ENCODE measurements at places on chromosomes 5 and 9.

DNA sequence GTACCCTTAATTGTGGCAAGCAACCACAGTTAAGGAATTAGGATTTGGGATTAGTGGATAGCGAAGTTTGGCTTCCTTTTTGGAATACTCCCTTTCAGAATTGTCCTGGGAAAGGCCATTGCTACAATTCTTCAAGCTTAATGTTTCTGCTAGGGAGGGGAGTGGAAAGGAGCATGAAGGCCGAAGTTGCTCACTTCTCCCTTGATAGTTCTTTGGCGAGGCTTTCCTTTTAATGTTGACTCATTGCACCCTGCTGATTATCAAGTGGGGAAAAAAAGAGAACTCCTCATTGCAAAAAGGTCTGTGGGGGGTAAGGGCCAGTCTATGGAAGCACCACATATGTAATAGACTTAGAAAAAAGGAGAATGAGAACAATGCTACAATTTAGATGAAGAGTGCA lies 30.7 kb downstream of the GRIN3A start:
- no peak for DNase-seq

DNA sequence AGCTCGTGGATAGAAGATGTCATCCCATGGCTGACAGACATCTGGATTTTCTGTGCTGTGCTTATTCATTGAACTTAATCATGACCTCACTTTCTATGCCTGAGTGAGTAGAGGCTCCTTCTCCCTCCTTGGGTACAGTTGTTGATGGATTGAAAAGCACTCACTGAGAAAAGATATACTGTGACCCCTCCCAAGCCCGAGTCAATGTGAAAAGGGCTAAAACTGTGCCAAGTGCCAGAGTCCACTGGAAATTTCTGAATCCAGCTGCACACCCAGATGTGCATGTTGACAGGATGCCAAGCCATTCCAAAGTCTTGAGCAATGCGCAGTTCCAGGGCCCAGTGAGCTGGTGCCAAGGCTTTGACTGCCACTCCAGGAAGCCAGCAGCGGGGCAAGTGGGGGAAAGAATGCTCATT lies 473.0 kb downstream of the NTRK2 start:
- DNase-seq, result no peak

DNA sequence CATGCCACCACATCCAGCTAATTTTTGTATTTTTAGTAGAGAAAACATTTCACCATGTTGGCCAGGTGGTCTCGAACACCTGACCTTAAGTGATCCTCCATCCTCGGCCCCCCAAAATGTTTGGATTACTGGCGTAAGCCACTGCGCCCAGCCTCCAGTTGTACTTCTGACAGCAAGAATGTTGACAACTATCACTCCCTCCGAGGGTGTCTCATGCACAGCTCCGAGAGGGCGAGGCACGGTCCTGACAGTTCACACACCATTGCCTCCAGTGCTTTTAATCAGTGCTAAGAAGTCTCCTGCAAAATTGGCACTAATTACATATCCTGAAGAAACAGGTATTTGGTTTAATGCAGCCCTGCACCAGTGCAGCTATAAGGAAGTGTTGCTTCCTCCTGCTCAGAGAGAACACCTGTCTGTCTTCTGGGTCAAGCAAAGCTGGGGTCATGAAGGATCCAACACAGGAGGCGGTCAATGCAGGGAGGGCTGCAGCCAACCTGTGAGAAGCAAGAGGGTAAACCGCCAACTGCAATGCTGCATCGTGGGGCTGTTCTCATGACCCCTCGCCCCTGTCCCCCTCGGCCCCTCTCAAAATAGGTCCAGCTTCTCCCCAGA lies 184.0 kb downstream of the MED10 start:
- DNase-seq, result no peak

GRCh38 chr5:40041452-40041851 lies 616.7 kb upstream of the DAB2 start:
- no peak for DNase-seq

DNA sequence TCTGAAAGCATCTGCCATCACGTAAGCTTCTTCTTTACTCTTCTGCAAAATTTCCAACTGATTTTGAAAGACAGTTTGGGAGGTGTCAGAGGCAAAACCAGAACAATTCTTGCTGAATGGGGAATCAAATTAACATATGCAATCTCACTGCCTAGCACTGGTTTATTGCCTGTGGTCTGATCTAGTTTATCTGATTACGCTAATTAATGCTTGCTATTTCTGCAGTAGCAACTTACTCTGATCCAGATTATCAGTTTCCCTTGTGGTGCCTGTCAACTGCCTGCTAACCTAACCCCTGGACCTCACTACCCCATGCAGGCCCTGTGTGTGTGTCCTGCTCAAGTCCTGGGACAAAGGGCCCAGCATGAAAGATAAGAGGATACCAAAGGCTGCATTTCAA lies 40.3 kb downstream of the CCDC125 start:
- no peak for DNase-seq

DNA sequence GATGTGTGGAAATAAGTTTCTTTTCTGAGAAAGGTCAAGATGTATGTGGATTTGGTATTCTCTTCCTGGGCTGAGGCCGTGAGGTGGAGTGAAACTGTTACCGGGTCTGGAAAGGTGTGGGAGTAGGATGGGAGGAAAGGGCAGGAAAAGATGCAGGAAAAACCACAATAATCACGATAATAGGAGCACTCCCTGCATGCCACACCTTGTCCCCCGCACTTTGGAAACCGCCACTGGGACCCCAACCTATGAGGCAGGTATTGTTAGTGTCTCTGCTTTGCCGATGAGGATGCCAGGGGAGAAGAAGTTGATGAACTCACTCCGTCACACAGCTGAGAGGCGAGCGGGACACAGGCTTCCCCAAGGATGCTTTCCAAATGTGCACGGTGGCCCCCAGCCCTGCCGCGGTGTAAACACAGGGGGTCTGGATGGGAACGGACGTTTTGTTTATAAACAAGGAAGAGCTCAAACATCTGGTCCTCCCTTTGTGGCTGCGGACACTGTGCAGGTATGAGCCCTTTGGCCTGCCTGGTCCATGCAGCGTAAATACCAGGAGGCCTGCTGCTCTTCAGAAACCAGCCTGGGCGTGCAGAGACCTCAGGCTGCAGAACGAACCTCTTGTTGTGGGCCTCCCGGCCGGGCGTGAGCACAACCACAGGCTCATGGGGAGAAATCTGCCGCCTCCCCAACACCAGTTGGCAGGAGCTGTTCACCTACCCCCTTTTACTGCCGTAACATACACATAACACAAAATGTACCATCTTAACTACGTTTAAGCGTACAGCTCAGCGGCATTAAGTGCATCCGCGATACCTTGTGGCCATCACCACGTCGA lies 126.7 kb downstream of the COL23A1 start:
- no peak for DNase-seq

DNA sequence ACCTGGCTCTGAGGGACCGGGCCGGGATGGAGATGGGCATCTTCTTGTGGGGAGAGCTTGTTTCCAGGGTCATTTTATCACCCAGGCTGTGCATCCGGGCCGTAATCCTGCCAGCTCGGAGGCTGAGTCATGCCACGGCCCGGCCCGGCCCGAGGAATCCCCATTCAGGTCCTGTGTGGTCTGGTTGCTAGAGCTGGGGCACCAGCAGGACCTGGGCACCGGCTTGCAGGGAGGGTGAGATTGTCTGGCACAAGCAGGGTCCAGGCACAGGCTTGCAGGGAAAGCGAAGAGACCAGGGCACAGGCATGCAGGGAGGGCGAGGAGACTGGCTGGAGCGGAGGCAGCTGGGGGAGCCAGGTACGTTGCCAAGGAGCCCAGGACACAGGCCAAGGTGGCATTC lies 106.8 kb downstream of the RXRA start:
- no peak for DNase-seq

DNA sequence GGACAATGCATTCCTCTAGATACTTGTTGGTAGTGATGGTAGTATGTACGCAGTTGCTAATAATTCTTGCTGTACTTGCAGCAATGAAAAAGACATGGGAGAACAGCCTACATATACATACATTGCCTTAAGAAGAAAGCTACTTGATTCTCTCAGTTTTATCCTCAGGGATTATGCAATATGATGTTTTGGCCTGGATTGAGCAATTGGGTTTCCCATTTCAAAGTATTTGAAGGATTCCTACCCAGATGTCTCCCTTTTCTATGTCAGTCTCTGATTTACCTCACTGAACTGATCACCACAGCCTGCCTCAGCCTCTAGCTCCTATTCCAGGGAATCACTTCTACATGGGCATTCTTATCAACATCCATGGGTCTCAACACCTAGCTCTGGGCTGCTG lies 210.1 kb upstream of the CDH10 start:
- DNase-seq, result no peak

- DNase-seq, result no peak
These were observed 22.9 kb downstream of the LIFR start for GRCh38 chr5:38533286-38534155.

DNA sequence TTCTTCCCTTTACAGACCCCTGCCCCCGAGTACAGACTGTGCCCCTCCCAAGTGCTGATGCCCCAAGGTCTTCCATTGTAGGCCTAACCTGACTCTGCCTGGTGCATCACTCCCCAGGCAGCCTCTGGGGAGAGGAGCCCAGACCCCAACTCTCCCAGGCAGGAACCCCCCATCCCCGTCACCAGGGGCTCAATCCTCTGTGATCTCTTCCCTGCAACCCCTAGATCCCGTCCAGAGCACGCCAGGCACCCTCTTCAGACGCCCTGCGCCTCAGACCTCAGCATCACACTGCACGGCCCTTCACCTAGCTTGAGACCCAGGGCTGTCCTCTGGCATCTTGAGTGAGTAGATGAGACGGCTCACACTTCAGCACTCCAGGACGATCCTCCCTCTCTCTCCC lies 6.4 kb upstream of the EGR1 start:
- no peak for DNase-seq

- no peak for DNase-seq
These were observed 171.2 kb upstream of the DMAC1 start for GRCh38 chr9:7970681-7971330.

DNA sequence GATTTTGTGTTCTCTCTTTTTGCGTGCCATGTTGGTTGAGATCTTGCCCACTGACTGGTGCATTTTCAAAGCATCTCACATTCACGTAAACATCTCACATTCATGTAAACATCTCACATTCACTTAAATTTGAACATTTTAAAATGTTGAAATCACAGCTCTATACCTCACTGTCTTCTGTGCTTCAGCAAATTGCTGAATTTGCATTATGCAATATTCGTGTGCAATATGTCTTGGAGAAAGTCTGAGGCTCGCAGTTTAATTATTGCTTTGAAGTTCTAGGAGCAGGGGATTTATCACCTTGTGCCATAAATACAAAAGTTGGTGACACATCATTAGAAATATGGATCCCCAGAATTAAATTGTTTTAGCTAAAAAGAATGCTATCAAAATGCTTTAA lies 42.6 kb downstream of the TNFSF15 start:
- DNase-seq, result no peak

DNA sequence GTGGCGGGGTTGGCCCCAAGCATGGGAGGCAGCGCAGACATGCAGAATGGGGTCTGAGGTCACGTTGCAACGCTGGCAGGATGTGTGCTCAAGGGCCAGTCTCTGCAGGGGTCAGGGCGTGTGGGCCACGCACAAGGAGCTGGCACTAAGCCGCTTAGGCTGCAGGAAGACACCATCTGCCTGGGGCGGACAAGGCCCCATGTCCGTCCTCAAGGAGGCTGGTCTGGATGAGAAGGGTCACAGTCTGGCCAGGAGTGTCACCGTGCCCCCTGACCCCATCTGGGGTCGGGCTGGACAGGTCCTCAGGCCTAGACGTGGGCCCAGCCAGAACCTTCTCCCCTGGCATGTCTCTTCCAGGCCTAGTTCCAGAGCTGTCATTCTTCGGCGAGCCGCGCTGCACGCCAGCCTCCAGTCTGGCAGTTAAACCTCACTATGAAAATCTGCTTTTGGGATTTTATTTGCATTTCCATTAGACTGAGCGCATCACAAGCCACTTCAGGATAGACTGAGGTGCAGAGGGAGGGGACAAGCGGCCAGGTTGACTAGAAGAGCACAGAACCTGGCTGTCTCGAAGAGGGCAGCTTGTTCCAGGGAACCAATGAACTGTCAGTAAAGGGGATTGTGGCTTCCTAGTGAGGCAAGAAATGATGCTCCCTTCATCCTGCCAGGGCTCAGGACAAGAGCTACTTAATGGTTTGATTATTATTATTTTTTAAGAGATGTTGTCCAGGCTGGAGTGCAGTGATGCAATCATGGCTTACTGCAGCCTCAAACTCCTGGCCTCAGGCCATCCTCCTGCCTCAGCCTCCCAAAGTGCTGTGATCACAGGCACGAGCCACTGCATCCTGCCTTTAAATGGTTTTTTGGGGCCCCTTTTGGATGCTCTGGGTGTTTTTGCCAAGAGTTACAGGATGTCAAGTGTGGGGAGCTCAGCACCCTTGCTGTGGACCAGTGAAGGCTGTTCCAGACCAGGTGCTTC lies 4.3 kb downstream of the BRD3OS start:
- no peak for DNase-seq

DNA sequence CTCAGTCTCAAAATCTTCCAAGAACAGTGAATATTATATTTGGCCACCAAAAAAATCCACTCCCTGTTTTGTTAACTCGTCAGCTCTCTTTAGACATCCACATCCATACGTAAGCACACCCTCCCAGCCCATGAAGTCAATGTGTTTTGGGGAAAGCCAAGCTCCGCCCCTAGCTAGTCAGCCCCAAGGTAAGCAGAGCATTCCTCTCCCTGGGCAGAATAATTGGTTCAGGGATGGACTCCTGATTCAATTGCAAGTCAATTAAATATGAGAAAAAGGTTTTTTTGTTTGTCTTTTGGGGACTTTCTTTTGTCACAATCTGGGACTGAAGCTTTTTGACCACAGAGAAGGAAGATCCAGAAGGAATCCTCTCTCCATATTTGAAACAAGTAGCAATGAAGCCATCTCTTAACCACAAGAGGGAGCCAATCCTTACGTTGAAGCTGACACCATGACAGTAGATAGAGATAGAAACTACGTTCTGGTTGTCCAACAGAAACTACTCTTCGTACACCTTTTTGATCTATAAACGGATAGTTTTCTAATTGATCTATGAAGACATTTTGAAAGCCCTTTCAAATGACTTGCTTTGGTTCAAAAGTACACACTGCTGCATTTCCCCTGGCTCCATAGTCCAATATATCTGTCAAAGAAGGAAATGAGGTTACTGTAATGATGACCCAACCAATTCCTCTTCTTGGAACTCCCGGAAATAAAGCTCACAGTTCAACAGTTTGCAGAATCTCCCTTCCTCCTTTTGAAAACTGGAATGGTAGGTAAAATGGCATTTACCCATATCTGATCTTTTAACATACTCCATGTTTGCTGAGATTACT lies 166.4 kb downstream of the TLE1 start:
- peak; percentile 54 for DNase-seq

Data from HTR-8/SVneo (cell line).